ENCODE measurements at places on chromosomes 5 and 9. TPM values are rescaled to one million over a fixed set of nuclear protein-coding genes. Genes with fewer than 3 reads are reported as not detected.

DNA sequence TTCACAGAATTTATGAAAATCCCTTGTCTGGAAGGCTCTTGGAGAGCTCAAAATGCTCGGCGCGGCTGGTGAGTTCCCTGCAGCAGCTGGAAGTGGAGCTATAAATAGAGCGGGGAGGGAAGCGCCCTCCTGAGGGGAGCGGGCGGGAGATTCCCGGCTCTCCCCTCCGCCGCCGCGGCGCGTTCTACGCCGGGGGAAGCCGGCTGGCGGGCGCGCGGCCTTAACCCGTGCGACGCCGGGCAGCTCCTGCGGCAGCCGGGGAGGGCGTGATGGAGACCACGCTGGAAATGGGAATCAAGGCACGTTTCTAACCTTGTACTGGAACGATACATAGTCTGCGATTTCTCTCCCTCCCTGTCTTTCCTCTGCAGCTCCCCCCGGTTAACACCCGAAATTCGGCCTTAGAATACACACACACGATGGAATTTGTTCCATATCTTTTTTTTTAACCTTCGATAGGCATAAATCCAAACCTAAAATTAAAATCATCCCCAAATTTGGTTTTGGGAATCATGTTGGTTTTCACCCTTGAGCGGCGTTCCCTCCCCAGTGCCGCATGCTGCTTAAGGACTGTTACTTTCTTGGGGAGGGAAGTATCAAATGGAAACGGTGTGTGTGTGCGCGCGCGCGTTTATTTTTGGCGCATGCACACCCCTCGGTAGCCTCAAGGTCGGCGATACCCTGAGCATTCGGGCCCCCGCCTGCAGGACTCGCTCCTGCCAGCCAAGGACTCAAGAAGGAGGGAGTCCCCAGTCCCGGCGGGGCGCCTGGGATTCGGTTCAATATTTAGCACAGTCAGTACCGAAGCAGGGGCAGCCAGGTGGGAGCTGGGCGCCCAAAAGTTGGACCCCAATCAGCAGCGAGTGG is 306.3 kb upstream of the KCNN2 start:
- DNase-seq, result peak; percentile 64

- DNase-seq, result no peak
These were observed 169.5 kb upstream of the POC5 start for GRCh38 chr5:75886706-75887105.

- peak; percentile 46 for DNase-seq
These were observed 235.7 kb downstream of the COMMD10 start for GRCh38 chr5:116320486-116320885.

Gene CCL27
- 0.18 TPM for total RNA-seq

Gene MEIKIN
- total RNA-seq, result not detected

- DNase-seq, result no peak
These were observed 294.5 kb downstream of the EBF1 start for GRCh38 chr5:158805195-158805594.

DNA sequence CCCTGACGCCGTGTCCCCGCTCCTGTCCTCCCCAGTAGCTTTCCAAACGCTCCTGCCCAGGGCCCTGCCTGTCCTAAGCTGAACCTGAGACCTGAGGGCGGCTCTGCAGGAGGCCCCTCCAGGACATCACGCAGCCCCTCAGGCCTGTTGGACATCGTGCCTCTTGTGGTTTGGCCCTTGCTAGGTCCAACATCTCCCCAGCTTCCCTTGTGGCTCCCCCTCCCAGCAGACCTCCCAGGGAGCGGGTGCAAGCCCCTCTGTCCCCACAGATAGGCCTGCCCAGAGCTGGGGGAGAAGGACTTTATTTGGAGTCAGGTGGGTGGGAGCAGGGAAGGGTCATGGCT is 4.1 kb downstream of the OBP2B start:
- DNase-seq, result no peak

DNA sequence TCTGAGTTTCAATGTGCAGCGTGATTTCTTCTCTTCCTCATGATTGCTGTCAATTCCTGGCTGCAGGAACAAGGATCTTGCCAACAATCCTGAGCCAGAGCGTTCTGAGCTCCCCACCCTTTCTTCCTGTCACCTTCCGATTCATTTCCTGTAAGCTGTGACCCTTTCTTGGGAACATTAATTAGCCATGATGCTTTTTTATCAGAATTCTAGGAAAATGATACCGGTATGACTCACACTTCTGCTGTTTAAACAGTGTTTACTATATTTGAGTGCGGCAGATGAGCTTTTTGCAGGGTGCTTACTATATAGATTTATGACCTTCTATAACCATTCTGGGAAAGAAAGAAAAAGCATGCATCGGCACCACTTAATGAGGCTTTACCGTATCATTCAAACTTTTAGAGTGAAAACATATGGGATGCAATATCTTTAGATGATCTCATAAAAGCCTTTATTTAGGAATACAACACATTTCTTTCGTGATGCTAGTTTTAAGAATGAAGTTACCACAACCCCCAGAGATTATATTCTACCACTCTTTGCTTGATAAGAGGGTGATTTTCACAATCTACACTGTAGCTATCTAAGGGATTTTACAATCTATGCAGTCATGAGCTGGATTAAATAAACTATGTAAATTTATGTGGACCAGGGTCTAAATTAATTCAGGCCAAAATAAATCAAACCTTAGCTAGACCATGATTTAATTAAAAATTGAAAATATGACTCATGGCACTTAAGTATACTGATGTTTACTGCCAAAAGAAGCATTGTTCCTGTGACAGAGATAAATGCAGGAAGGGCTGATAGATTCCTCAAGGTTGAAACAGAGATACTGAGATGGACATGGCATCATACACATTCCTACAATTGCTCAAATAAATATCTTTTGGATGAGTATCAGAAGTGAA is 38.0 kb upstream of the OSMR start:
- peak; percentile 77 for DNase-seq

- DNase-seq, result no peak
These were observed 601.8 kb downstream of the CCDC171 start for GRCh38 chr9:16154521-16155078.

GRCh38 chr9:135253305-135254004 is 166.0 kb downstream of the OLFM1 start:
- no peak for DNase-seq

Gene PLPP7
- total RNA-seq, result 0.54 TPM

Gene KCNV2
- not detected for total RNA-seq

- DNase-seq, result peak; percentile 16
These were observed 88.5 kb downstream of the NDFIP1 start for GRCh38 chr5:142197098-142197497.

DNA sequence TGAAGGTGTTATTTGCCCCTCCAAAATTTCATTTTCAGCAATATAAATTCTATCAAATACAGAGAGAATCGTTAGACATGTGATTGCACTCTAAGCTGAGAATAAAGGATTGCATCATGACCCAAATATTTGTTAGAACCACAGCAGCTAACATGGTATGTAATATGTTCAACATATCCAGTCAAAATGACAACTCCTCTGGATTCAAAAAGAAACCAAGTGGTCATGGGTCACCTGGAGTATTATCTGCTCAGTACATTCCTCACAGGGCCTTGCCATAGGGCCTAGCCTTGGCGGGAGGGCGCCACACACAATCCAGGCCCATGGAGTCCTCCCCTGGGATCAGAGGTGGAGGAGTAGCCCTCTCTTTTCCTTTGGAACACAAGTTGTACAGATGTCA is 179.2 kb downstream of the HSD17B3 start:
- peak; percentile 58 for DNase-seq

Gene SEMA4D
- 0.56 TPM for total RNA-seq

DNA sequence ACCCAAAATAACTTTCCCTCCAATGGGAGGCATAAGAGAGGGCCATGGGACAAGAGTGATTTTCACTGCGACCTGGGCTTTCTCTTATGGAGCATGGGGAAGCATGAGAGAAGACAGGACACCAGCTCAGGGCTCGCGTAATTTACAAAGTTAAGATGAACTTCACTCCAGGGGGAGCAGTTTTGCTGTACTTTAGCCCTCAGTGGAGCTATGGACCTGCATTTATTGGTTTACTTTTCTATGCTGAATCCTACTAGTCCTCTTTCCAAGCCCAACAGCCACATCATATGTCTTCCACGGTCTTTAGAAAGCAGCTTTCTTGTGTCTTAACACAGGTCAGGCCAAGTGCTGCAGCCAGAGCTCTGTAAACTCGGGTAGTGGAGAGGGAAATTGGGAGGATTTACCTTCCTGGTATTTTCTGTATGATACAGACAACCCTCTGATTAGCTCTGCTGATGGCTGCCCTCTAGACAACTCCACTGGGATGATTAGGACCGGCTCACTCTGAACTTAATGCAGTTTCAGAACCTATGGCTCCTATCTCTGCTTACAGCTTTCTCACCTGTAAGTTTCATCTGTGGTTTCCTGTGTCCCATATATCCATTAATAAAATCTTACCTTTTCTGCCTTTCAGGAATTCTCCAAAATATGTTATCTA is 581.0 kb upstream of the RORB start:
- DNase-seq, result no peak

DNA sequence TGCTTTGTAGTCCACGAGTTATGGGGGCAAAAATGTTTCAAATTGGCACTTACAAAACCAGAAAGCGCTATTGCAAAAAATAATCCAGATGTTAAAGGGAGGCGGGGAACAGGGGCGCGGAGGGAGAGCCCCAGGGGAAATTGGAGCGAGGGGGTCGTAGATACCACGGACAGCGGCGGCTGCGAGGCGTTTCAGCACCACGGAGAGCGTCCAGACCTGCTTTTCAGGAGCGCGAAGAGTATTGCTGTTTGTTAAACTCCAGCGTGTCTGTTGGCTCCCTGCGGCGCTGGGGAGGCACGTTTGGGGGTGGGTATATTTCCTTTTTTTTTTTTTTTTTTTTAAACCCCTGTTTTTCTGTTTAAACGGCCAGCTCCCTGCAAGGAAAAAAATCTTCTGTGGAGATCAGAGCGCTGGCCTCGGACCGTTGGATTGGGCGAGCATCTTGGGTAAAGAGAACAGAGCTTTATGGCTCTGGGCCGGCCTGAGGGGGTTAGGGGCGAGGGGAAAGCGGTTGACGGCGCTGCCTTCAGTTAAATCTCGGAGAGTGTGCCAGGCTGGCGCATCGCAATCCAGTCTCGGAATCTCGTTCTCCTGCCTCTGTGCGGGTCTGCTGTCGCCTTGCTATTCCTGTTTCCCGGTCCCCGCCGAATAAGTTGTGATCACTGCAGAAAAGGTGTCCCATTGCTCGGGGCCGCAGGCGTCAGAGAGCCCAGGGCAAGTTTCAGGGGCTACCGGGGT is at the start of gene GLRA1:
GLRA1 (minus strand) TSS at position 288 of the 738 bp plus-strand sequence. CDS start 302 bp downstream, outside the sequence.
- DNase-seq, result peak; percentile 31

Gene FAM120A
- total RNA-seq, result 65.8 TPM

GRCh38 chr5:135571066-135571609 is 7.7 kb downstream of the CXCL14 start:
- no peak for DNase-seq

Gene ARL14EPL
- total RNA-seq, result not detected

Gene IRX1
- not detected for total RNA-seq

GRCh38 chr9:131302244-131303075 is 12.9 kb downstream of the PLPP7 start:
- DNase-seq, result no peak

Gene HRCT1
- 1.7 TPM for total RNA-seq

Gene DRD1
- 0.18 TPM for total RNA-seq

DNA sequence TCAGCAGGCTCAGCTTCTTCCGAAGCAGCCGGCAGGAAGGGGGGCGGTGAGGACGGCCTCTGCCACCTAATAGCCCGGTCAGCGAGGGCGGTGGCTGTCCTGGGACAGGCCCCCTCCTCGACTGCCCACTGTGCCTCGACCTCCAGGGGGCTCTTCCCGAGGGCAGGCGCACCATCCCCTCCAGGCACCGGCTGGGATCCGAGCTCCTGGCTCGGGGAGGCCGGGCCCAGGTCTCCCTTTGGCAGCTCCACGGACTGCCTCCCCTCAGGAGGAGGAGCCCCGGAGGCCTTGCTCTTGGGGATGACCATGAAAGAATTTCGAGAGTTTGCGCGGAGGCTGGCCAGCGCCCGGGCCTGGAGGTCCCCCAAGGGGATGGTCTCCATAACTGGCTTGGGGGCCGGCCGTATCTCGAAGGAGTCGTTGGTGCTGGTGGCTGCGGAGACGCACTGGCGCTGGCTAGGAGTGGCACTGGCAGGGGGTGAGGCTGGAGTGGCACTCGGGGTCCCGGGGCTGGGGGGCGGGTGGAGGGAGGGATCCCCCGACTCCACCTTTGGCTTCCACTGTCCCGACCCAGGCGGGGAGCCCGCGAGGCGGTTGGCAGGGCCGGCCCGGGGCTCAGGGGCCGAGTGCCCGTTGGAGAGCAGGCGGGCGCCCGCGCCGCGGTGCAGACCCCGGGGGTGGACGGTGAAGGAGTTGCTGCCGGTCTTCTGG is 975 bp downstream of the TPRN start:
- peak; percentile 12 for DNase-seq

Gene FBXW2
- 35.6 TPM for total RNA-seq

Gene IFNB1
- not detected for total RNA-seq

Gene SUSD3
- 0.54 TPM for total RNA-seq

DNA sequence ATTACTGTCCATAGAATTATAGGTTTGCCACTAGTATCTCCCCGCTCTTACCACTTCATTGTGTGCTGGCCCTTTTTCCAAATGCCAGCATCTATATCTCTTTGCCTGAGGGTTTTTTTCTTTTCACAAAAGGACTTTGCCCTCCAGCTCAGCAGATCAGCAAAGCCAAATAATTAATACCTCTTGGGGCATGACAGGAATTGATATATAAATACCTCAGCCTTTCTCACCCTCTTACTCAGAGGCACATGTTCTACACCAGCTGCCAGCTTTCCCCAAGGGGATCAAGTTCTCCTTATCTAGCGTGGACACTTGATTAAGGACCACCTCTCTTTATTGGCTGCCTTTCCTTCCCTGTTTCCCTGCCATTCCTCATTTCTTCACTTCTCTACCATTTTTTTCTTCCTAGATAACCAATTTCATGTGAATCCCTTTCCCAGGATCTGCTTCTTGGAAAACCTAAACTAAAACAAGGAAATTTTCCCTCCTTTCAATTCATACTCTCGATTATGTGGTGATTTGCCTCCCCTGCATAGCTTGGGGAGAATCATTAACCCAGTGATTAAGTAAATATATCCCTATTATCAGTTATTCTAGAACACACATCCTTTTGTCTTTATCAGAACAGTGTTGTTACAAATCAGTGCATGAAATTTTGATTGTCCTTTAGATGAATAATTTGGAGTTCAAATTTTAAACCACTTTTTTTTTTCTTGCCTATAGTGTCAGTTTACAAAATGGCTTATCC is 6.9 kb upstream of the NUDT12 start:
- DNase-seq, result peak; percentile 6

Measured in IMR-90 (cell line).